ENCODE measurements at places on chromosomes 11 and 22.
A peak's percentile ranks its signal among the peaks of the same experiment; 100 is the strongest.

DNA sequence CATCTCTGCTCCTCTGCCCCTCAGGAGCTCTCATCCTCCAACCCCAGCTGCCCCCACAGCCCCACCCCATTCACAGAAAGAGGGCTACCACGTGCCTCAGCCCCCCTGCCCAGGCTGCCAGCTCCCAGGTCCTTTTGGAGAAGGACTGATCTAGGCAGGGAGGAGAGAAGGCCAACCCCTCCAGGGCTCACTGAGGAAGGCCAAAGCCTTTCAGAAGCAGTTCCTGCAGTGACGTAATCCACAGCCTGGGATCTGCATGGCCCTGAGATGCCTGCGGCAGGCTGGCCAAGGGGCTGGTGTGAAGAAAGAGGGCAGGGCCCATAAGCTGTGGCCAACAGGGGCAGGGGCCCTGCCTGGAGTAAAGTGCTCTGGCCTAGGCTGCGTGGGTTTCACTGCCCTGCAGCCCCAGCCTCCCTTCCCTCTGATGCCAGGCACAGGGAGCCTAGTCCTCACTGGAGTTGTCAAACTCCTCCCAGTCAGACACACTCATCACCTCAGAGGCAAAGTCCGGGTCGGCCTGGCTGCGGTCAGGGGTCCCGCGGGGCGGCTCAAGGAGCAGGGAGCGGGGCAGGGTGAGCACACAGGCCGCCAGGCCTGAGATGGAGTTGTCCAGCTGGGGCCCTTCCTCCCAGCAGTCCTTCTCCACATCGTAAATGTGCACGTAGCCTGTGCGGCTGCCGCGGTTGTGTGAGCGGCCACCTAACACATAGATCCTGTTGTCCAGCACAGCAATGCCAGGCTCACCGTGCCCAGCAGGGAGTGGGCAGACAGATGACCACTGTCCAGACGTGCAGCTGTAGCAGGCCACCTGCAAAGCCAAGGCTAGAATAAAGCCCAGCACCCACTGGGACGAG, 4.2 kb upstream of the SCARF2 start:
- DNase-seq = peak; percentile 48

DNA sequence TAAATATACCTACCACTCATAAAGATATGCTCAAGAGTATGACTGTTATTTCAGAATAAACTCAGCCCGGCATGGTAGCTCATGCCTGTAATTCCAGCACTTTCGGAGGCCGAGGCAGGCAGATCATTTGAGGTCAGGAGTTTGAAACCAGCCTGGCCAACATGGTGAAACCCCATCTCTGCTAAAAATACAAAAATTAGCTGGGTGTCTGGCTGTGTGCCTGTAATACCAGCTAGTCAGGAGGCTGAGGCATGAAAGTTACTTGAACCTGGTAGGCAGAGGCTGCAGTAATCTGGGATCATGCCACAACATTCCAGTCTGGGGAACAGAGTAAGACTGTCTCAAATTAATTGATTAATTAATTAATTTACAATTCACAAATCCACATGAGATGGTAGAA, 208.2 kb upstream of the PDGFD start:
- no peak for DNase-seq

- DNase-seq = no peak
Observed at GRCh38 chr11:110501428-110501827, 71.7 kb downstream of the FDX1 start.

DNA sequence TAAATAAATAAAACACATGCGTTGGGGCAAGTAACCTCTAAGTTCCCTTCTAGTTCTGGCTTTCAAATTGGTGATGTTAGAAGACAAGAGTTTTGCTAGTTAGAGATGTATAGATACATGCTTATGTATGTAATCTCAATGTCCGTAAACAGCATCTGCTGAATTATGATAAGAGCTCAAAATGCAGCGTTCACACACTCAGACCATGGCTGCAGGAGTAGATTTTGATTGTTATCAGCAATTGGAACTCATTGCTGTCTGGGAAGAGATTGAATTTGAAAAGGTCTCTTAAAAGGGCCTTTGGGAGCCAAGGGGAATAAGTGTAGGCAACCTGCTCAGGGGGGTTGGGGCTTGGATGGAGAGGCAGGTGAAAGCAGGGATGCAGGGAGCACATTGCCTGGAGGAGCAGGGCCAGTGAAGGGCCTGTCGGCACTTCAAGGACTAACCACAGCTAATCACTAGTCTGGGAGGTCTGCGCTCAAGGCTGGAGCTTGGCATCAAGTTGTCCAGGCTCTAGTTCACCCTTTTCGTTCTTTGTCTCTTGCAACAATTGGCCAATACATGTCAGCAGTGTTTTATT, 2.7 kb upstream of the RAG1 start:
- no peak for DNase-seq

DNA sequence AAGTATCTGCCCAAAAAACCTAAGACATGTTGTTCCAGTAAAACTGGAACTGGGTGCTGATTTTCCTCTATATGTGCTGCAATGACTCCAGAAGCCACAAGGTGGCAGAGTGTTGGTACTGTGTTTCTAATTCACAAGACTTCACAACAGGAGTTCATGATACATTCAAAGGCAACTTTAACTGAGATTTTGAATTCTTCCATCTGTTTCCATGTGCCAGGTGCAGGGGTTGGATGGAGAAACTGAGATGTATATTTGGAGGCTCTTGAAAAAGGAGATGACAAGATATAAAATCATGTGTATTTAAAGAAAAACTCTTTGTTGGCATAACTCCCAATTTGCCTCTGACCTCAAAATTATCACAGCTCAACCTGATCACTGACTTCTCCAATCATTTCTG, 1098.6 kb upstream of the CCDC90B start:
- DNase-seq = peak; percentile 22

DNA sequence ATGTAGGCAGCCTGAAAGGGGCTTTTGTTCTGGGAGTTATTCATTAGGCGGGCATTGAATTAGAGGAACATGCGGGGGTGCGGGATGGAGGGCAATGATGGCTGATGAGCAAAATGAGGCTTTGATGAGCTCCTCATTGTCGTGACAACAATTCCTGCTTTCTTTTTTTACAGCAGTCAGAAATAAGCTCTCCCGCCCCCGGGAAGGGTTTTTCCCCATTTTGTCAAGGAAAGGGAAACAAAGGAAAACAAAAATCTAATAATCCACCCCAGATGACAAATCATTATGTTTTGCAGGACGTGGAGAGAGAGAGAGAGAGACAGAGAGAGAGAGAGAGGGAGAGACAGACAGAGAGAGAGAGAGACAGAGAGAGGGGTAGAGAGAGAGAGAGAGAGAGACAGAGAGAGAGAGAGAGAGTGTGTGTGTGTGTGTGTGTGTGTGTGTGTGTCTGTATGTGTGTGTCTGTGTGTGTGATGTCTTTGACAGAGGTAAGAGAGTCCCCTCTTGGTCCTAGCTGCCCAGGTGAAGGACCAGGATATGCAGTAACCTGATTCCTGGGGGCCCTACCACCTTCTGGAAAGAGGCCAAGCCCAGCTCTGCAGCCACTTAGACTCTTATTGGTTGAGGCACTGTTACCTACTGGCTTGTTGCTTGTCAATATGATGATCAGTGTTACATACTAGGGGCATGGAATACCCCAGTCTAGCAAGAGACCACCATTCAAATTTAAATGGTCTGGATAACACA, 46.7 kb upstream of the PARVA start:
- no peak for DNase-seq

DNA sequence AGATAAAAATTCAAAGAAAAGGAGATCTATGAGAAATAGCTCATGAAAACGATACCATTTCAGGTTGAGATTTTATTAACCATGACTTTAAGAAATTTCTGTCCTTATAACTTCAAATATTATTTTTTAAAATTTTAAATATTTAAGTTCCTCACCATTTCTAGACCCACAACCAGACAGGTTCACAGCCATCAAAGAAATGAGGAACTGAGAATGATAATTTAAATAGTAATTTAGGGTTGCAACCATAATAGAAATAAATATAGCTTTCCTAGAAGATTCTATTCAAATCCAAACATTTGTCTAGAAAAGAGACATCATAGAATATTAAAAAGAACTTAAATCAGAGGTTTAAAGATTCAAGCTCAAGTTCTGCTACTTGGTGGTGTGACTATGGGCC, 5.9 kb upstream of the VWA5A start:
- no peak for DNase-seq

DNA sequence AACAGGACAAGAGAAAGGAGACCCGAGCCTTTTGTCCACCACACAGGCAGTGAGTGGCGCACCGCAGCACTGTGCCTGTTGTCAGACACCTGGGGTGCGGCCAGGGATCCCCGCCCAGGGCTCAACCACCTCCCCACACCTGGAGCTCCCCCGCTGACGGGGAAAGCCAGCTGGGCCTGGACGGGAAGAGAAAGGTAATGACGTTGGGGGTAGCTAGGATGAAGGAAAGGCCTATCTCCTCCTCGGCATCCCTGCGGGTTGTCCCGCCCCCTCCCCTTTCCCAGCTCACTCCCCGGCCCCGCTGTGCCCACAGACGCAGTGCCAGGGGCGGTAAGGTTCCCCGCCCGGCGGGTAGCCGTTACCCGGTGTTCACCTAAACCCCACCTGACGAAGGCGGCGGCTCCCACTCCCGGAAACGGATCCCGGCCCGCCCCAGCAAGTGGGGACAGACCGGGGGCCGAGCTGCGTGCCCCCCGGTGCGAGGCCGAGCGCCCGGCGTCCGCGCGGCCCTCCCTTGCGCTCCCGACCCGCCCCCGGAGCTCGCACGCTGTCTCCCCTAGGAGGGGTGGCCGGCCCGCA, 495 bp downstream of the HYOU1 start:
- DNase-seq = no peak

- no peak for DNase-seq
Observed at GRCh38 chr11:121581607-121582006, 128.8 kb upstream of the SORL1-AS1 start.

DNA sequence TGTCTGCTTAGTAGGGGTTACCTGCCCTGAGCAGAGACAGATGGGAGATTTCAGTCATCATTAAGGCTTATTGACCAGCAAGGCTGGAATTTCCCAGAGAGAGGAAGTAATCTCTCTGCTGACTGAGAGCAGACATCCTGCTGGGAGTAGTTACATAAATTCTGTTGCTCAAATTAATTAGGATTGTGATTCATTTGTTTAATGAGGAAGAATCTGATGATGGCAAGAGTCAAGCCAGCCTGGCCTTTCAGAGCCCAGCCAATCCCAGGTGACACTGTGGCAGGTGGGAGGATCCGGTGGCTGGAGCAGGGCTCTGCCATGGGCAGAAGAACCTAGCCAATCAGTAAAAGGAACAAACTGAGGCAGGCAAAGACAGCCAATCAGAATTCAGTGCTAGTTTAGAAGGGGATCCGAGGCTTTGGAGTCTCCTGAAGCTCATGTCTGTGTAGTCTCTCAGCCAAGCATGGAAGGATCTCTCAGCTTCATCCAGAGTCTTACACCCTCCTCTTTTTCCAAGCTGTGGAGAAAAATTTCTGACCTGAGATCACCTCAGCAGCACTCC, 61.2 kb upstream of the CHST1 start:
- DNase-seq = no peak

- DNase-seq = no peak
Observed at GRCh38 chr22:39547587-39547947, 15.0 kb upstream of the RPS19BP1 start.

DNA sequence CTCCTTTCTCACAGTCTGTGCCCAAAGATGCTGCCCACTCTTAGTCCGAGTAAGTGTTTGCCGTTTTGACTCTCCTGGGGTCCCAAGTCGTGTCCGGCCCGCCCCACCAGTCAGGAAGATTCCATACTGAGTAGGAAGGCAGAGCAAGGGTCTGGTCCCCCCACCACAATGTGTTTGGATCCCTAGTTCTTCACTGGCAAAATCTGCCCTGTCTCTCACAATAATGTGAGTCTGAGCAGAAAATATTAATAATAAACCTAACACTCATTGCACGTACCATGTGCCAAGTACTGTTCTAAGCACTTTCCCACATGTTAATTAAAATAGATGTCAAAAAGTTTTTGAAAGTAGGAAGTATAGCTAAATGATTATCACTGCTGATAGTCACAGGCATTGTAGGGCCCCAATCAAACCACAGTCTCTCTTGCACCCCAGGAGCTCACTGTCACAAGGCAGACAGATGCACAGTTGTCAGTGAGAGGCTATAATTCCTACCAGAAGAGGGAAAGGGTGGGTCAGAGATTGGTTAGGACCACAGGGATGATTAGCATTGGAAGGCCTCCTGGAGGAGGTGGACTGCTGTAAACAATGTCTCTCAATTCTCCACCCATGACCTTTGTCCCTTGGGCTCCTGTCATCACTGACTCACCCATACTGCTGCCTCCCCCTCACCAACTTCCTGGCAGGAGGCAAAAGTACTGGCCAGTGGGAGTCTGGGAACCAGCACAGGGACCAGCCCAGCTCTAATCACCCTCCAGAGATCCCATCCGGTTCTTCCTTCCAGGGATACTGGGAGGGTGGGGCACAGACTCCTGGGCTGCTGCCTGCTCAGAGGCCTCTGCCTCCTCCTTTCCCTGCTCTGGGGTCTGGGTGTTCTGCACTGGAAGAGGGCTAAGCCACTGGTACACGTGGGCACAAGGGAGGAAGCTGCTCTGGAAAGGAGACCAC, 1.0 kb upstream of the POLD4 start:
- DNase-seq = peak; percentile 97

GRCh38 chr11:57479911-57480310, 19.6 kb downstream of the RTN4RL2 start:
- no peak for DNase-seq

GRCh38 chr11:106032861-106033260, 10.8 kb upstream of the MSANTD4 start:
- DNase-seq = no peak

GRCh38 chr11:123103326-123103980, 41.5 kb upstream of the HSPA8 start:
- DNase-seq = peak; percentile 65

DNA sequence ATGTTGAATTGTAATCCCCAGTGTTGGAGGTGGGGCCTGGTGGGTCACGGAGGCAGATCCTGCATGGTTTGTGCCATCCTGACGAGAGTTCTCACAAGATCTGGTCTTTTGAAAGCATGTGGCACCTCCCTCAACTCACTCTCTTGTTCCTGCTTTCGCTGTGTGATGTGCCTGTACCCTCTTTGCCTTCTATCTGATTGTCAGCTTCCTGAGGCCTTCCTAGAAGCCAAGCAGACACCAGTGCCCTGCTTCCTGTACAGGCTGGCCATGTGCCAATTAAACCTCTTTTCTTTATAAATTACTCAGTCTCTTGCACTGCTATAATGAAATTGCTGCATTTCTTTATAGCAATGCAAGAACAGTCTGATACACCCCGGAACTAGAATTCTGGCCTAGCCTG, 13.1 kb downstream of the PTPN5 start:
- DNase-seq = no peak

- DNase-seq = no peak
Observed at GRCh38 chr11:102932678-102933077, 22.9 kb downstream of the MMP13 start.

DNA sequence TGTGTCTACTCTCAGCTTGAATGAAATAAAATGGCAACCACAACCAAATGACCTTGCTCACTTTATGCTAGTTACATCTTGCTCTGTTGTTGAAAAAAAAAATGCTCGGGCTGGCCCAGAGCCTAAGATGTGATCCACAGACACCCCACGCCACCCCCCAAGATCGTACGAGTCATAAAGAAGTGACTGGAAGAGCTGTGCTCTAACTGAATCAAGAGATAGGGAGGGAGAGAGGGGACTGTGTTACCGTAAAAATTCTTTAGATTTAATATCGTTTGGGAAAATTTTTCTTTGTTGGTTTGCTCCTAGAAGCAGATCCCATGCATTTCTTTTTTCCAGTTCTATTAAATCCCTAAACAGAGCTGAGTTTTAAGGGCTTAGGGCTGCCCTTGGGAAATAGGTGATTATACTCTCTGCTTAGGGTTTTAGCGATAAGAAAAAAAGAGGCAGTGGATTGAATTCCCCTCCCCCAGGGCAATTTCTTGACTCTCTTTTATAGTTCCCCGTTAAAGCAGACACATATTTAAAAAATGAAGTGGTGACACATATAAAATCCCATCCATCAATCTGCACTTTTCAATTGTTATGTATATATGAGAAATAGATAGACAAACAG, 14.5 kb downstream of the MAML2 start:
- DNase-seq = peak; percentile 75
